ENCODE measurements at places on chromosomes 7 and 10.

- DNase-seq, result no peak
Measured at GRCh38 chr10:12062754-12063482, 5.8 kb upstream of the DHTKD1 start.

DNA sequence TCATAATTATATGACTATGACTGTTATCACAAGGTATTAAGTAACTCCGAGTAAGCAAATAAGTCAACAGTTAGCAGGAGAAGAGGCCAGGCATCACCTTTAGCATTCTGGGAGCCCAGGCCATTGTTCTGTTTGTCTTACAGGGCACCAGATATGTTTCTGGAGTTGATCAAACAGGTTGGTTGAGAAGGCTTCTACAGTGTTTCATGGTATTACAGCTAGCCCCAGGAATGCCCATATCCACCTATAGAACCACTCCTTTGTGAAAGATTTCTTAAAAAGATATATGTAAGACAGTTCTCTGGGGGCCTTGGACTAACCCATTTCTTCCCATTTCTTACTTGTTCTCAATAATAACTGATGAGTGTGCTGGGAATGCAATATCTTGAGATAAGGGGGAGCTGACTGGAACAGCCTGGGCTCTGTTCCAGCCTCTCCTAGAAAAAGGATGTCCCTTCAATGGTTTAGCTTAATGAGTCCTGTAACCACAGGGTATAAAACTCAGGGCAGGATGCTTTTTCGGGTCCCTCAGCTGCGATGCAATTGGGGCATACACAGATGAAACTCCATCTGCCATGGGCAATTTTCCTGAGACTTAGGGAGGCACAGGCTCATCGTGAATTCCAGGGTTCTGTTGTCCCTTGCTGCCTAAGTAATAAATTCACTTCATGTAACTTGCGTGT is 286.4 kb downstream of the BAMBI start:
- DNase-seq, result no peak

DNA sequence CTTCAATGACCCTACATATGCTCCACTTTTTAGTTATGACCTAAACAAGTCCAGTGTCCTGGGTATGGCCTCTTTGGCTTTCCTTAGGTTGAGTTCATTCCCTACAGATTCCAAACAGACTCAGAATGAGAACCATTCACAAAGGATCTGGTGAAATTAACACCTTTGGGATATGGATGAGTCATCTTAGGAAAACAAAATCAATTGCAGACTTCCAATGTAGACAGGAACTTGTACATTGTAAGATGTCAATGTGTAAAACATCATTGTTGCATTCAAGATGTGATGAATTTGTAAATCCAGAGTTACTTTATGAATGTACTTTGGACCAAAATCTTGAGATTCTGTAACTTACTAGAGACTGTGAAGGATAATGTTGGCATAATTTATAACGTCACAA is 43.4 kb upstream of the HECTD2 start:
- no peak for DNase-seq

DNA sequence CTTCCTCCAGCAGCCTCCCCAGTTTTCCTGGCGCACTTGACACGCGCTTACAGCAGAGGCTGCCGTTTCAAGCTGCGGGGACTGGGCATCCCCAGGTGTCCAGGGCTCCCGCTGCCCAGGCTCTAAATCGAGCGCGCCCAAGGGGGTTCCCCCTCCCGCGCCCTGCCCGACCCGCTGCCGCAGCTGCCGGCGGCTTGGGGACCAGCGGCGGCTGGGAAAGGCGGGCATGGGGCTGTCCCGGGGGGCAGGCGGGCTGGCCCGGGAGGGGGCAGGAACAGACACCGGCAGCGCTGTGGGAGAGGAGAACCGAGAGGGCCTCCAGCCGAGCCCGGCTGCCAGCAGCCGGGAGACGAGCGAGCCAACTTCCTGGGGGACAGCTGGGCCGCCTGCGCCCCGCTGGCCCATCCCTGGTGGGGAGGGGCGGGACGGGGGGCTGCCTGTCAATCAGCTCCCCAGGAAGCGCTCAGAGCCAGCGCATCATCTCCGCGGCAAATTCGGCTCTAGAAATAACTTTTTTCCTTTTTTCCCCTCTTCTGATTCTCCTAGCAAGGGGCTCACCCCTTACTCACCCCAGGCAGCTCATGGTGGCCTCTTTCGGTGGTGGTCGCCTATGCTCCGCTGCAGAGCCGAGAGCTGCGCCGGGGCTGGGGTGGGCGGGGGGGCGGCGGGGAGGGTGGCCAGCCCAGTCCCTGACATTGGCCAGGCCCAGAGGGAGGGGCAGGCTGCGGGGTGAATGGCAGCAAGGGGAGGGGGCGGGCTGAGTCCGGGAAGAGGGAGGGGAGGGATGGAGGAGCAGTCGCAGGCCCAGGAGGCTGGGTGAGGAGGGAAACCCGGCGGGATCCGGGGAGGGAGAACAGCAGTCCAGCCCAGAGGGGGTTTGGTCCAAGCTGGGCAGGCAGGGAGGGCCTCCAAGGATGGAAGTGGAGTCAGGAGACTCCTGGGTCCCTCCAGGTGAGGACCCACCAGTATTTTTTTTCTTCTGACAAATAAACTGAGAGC is 14.7 kb downstream of the GRID2IP start:
- no peak for DNase-seq

DNA sequence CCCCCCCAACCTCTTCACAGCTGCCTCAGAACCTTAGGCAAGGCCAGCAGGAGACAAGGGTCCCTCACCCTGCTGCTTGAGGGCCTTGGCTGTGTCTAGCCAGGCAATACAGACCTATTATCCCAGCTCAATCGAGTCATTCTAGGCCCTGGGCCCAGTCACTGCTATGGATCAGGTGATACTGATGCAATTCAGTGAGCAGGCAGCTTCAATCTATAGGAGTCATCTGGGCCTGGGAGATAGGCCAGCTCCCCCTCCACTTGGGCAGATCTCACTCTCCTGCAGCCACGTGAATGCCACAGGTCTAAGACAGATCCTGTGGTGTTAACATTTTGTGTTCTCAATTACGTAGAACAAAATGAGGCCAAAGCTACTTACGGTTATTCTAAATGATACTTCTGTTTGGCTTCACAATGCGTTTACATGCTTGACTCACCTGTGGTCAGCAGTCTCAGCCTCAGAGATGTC is 68.0 kb upstream of the LRRC4 start:
- no peak for DNase-seq

GRCh38 chr7:130988443-130988842 is 254.4 kb upstream of the KLF14 start:
- no peak for DNase-seq

- no peak for DNase-seq
Measured at GRCh38 chr7:50274361-50274760, 30.2 kb upstream of the IKZF1 start.

DNA sequence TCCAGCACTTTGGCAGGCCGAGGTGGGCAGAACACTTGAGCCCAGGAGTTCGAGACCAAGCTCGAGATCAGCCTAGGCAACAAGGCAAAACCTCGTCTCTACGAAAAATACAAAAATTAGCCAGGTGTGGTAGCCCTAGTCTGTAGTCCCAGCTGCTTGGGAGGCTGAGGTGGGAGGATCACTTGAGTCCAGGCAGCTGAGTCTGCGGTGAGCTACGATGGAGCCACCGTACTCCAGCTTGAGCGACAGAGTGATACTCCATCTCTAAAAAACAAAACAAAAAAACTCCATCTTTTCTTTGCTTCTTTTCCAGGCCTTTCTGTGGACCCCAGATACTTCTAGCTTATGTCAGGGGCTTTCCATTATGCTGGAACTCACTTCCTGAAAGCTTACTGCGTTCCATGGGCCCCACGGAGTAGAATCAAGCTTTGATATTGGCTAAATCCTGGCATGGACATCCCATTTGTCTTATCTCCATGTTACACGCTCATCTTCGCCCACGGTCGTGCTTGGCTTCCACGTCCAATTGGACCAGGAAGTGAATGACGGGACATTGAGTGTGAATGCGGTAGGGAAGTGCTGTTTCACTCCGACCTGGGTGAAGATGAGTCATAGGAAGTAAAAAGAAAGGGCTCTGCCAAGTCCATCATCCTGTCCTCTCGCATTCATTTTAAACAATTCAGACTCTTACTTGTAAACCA is 45.7 kb downstream of the FAM171A1 start:
- no peak for DNase-seq

DNA sequence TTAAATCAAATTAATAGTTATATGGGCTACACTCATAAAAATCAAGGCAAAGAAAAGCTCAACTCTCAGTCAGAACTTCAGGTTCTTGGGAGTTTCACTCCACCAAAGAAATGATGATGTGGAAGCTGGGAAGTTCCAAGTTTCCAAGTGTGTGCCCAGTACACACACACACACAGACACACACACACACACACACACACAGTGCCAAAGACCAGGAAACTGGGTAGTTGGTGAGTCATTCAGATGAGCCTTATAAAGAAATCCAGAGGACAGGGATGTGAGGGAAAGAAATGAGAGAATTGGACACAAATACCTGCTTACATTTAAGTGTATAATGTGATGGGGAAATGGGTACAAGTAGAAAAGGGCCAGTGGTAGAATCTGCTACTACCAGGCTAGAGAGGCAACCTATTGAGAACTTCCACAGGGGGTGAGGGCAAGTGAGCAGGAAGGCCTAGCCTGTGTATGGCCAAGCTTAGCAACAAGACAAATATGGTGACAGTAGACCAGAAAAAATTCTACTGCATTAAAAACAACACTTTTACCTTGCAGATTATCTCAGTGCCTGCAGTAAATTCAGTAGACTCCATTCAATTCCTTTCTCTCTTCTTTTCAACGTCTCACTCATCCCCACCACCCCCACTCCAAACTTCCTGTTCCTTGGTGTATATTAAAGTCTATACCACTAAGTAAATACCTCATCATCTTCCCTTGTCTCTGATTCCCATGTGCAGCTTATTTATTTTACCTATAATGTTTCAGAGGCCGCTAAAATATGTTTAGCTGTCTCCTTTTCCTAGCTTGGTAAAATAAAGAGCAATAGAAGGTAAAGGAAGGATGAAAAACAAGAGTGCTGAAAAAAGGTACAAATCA is 95.0 kb downstream of the CABCOCO1 start:
- DNase-seq, result no peak

GRCh38 chr7:94417901-94418300 is 23.2 kb downstream of the COL1A2 start:
- DNase-seq, result no peak

- no peak for DNase-seq
Measured at GRCh38 chr10:114188001-114188400, 8.8 kb downstream of the TDRD1 start.

DNA sequence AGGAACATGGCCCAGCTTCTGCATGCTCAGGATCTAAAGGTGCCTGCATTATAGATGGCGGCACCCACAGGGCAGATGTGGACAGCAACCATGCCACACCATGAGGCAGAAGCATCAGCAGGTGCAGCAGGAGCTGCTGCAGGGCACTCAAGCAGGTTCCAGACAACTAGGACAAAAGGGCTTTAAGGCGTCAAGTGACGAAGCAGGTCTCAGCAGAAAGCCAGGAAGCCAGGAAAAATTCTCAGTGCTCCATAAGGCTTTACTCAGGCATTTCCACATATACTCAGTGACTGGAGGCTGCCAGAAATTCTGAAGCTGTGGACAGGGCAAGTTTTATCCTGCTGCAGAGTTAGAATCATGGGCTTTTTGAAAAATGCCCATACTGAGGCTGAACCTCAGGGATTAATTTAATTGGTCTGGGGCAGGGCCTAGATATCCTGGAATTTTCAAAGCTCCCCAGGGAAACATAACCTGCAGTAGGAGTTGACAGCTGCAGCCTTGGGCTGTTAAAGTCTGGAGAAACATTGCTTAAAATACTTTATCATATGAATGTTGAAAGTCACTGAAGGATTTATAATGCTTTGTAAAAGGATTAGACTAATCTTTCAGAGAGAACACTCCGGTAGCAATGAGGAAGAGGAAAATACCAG is 68.1 kb upstream of the RNF148 start:
- DNase-seq, result no peak

- DNase-seq, result no peak
Measured at GRCh38 chr7:108358553-108358952, 97.7 kb downstream of the NRCAM start.

- no peak for DNase-seq
Measured at GRCh38 chr7:100185726-100186125, 8.0 kb downstream of the STAG3 start.

- peak; percentile 34 for DNase-seq
Measured at GRCh38 chr7:64887756-64888508, 15.1 kb upstream of the ZNF273 start.

GRCh38 chr10:5434017-5434753 is 21.8 kb downstream of the NET1 start:
- DNase-seq, result no peak

- no peak for DNase-seq
Measured at GRCh38 chr7:4794591-4795350, 19.3 kb downstream of the AP5Z1 start.

GRCh38 chr7:40429826-40430225 is 295.0 kb downstream of the SUGCT start:
- DNase-seq, result no peak

GRCh38 chr10:75261813-75262705 is 26.3 kb upstream of the COMTD1 start:
- no peak for DNase-seq

DNA sequence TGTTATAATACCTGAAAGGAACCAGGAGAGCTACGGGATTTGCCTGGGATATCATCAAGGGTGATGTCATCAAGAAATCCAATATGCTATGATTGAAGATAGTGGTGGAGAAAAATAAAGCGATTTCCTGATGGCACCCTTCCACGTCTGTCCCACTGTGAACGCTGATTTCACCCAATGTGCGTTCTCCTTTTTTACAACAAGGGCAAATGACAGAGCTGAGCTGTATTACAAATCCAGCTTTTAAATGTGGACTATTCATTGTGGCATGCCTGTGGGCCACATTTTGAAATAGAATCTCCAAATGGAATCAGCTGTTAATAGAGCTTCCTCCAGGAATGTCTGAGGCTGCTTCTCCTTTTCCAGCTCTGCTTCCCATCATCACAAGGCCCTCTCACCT is 23.3 kb downstream of the SLC13A4 start:
- DNase-seq, result no peak

GRCh38 chr7:29400437-29400836 is 163.2 kb upstream of the PRR15 start:
- no peak for DNase-seq

DNA sequence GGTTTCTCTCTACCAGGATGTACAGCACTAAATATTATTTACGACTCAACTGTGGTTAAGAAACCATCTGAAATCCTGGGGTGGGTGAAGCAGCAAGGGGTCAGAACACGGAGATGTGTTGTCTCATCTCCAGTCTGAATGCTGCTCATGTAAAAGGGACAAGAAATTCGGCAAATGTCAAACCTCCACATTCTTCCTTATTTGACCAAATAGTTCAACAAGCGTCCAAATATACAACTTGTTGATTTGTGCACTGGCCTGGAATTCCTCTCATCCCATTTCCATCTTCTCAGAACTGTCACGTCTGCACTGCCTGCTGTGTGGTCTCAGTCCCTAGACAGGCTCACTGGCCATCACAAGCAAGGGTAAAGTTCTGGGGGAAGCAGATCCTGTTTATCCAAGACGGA is 520.0 kb downstream of the PARD3 start:
- no peak for DNase-seq

- DNase-seq, result no peak
Measured at GRCh38 chr7:148255333-148255732, 335.2 kb upstream of the C7orf33 start.
